Stimulated activated naive CD8-positive, alpha-beta T cell treated with anti-CD3 and anti-CD28 coated beads, Interleukin-15, amount 100 ng/mL, for 72 hours (primary cell): ENCODE measurements at places on chromosomes 5 and 9.

- peak; percentile 43 for DNase-seq
Observed at GRCh38 chr9:110143950-110144545, 63.9 kb downstream of the C9orf152 start.

- no peak for DNase-seq
Observed at GRCh38 chr9:101993771-101994170, 255.3 kb upstream of the GRIN3A start.

DNA sequence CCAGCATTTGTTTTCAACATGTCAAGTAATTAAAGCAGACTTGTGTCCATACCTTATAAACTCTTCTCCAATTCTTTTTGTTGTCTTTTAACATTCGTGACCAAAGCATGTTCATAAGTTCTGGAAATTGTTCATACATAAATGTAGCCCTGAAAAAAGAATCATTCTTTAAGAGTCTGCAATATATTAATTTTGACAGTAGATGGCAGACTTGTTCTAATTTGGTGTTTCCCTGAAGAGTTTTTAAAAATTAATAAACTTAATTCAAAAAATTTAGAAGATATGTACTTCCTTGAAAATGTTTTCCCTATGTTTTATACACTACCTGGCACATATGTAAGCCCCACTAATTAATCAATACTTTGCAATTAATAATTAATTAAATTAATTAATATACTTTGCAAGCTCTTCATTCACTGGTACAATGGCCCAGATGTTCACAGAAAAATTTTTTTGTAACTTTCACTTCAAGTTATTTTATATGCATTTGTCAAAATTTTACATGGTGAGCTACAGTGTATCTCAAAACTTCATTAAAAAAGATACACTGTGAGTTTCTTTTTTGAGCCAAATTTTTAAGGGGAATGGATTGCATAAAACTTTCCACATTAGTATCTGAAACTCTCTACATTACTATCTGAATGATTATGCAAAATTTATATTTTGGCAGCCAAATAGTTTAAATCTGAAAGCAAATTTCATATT, 42.1 kb downstream of the CLINT1 start:
- no peak for DNase-seq

DNA sequence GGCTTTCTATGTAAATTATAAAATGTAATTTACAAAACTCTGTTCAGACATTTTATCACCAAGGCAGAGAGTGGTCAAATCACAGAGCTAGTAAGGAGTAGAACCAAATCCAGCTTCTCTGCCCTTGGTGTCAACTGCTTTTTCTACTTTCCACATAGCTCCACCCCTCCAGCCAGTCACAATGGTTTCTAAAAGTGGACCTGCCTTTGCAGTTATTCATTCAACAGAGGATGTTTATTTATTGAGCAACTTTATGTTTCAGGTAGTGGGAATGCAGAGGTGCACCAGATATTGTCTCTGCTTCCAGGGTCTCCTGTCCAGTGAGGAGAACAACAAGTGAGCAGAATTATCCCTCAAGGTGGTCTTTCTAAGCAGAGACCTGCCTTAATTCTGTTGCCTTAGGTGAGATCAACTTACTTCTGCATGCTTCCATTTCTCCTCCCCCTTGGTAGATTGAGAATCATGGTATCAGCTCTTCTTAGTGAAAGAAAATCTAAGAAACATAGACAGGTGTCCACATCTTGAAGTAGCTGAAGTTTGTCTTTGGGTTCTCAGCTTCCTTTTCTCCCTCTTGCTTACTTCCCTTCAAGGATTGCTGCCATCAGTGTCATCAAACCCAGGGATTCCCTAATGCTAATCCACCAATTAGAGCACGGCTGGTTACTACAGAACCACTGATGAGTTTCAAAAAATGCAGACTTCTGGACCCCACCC, 17.2 kb upstream of the PDCD1LG2 start:
- DNase-seq = no peak

DNA sequence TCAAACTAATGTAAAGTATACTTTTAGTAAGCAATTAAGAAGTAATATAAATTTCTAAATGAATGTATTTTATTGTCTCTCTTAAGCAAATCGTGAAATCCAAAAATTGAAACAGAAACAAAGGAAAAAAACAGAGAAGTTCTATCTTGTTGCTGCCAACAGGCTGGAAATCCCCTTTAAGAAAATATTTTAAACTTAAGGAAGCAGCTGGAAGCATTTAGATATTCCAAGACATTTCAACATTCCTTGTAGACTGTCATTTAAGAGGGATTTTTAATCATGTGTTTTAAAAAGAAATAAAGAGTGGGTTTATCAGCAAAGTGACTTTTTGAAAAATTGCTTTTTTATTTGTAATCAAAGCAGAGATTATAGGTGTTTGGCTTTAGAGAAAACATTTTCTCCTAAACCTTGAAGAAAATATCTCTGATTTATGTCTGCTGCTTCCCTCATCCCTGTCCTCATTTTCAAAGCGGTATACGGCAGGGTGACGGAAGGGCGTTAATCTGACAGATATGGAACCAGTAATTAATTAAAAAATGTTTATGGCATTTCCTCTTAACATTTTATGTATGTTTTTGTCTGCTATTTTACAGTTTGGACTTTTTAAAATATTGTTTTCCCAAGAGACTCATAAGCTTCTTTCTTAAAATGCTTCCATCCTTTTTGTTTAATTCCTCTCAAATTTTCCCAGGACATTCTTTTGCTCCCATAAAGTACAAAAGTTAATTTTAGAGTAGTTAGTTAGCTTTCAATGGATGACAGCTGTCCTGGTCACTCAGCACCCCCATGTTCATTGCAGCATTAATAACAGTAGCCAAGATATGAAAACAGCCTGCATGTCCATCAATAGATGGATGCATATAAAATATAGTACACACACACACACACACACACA, 245.6 kb downstream of the LURAP1L start:
- no peak for DNase-seq
